Cerebellar nuclear complex (tissue), 1 donor: ENCODE measurements at places on chromosomes 13 and 19.

- DNase-seq = no peak
These were observed 8.7 kb downstream of the EML2 start for GRCh38 chr19:45630463-45630862.

DNA sequence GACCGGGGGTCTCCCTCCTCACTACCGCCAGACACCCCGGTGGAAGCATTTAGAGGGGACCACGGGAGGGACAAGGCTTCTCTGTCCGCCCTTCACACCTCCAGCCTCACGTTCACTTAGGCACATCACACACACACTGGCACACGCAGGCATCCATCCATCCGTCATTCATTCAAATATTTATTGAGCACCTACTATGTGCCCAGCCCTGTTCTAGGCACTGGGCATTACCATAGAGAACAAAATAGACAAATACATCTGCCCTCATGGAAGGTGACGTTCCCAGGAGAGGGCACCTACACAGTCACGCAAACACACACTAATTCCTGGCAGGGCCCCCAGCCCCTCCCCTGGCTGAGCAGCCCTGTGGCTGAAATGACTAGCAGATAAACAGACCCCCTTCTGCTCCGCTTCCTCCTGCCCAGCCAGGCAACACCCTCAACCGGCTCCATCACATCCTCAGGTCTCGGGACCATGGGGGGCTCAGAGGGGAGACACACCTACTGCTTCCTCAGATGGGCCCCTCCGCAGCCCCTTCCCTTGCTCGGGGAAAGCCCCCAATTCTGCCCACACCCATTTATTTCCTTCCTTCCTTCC, 3.7 kb upstream of the NOP53 start:
- no peak for DNase-seq

DNA sequence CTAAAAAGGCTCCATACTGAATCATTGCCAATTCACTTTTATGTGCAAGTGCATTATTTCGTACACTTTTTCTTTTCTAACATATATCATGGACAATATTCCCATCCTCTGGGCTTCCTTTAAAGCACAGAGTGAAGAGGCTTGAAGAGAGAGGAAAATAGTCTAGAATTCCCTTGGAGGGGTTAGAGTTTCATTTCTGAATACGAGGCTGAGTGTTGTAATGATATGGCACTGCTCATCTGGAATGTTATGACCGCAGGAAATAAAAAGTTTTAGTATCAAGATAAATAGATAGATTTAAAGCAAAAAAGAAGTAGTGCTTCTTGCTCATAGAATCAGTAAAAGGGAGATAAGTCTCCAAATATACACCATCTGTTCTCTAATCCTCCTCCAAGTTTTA, 412.3 kb upstream of the SLITRK1 start:
- DNase-seq = no peak

- no peak for DNase-seq
These were observed 353.3 kb upstream of the ZNF507 start for GRCh38 chr19:31991984-31992655.

GRCh38 chr19:58252102-58252685, 23.5 kb downstream of the ZNF544 start:
- no peak for DNase-seq
